ENCODE measurements at places on chromosomes 5 and 9.

DNA sequence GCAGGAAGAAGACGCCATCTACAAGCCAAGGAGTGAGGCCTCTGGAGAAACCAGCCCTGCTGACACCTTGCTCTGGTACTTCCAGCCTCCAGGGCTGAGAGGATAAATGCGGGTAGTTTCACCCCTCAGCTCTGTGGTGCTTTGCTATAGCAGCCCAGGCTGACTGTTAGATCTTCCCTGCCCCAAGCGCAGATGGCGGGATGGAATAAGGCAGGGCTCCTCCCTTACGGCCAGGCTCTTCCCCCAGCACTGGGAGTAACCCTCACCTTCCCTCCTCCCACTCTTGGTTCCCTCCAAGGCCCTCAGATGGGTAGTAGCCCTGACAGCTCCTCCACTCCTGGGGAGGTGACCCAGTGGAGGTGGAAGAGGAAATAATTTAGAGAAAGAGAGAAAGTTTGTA lies 285.1 kb downstream of the GADD45G start:
- DNase-seq = no peak

- DNase-seq = no peak
Measured at GRCh38 chr5:176407456-176408251, 8.7 kb downstream of the CLTB start.

DNA sequence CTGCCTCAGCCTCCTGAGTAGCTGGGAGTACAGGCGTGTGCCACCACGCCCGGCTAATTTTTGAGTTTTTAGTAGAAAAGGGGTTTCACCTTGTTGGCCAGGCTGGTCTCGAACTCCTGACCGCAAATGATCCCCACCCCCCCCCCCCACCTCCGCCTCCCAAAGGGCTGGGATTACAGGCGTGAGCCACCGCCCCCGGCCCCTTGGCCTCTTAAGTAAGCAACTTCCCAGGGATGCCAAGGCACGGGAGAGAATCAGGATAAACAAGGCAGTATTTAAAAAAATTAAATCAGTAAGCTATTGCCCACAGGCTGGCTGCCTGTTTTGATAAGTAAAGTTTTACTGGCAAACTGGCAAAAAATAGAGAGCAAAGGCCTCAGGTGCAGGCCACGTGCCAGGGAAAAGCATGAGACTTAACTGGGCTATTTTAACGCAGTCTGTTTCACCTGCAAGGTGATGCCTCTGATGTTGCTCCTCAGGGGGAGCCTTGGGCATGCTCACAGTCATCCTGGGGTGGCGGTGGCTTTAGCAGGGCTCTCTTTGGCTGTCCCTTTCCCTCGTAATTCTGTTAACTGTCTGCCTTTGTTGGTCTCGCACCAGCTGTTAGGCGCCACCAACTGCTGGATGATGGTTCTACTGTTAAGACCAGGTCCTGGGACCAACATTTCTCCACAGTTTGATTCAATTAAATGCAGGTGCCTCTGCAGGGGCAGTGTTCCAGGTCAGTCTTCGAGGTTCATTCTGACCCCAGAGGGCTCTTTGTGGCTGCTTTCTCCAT lies 19.4 kb upstream of the RNF130 start:
- DNase-seq = no peak

- no peak for DNase-seq
Measured at GRCh38 chr5:142322747-142323479, 1.9 kb downstream of the SPRY4 start.

DNA sequence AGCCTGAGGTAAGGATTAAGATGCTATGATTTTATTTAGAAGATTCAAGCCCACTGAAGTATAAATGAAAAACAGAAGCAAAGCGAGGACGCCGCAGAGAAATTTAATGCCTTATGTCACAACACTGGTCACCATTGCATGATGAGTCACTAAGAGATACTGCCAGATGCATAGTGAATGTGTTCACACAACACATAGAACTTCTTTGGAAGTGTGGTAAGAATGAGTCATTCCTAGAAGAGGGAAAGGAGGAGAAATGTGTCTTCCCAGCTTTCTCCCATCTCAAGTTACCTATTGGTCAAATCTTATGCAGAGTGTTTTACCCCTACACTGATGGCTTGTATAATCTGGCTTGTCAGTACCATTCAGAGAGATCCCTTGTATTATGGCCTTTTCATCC lies 465.3 kb upstream of the ARRDC3 start:
- DNase-seq = no peak

DNA sequence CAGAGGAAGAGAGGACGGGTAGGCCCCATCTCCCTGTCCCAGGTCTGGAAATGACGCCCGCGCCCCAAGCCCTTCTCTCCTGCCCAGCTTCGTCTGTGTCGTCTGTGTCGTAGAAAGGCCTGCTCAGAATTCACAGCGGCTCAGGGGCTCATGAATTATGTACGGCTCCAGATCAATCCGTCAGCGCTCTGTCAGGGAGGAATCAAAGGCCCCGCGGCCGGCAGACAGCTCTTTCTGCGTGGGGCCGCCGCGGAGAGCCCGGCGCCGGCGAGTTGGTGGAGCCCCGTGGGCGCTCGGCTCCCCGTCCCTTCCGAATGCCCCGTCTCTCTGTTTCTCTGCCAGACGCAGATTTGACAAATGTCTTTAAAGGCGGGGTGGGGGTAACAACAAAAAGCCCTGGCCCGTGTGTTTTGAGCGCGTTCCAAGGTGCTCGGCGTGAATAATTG lies 83.8 kb upstream of the RAPGEF1 start:
- DNase-seq = no peak

DNA sequence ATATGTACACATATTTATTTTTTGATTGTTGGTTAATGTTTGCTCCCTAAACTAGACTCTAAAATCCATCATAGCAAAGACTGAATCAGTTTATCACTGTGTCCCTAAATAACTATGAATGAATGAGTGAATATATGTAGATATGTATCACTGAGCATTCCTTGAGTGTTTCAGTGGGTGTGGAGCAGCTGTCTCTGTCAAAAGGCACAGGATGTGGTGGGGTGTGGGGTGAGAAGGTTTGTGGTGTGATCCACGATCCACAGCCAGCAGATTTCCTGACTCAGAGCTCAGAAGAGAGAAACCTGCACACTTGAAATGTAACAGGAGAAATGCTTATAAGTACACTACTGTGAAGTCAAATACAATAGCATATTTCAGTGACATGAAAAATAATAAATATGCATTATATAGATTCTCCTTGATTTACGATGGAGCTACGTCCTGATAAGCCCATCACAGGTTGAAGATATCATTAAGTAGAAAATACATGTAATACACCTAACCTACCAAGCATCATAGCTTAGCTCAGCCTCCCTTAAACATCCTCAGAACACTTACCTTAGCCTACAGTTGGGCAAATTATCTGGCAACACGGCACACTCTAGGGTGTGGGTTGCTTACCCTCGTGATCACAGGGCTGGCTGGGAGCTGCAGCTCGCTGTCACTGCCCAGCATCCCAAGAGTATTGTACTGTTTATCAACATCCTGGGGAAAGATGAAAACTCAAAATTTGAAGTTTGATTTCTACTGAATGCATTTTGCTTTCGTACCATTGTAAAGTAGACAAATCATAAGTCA lies 287.0 kb downstream of the GAS1 start:
- no peak for DNase-seq

DNA sequence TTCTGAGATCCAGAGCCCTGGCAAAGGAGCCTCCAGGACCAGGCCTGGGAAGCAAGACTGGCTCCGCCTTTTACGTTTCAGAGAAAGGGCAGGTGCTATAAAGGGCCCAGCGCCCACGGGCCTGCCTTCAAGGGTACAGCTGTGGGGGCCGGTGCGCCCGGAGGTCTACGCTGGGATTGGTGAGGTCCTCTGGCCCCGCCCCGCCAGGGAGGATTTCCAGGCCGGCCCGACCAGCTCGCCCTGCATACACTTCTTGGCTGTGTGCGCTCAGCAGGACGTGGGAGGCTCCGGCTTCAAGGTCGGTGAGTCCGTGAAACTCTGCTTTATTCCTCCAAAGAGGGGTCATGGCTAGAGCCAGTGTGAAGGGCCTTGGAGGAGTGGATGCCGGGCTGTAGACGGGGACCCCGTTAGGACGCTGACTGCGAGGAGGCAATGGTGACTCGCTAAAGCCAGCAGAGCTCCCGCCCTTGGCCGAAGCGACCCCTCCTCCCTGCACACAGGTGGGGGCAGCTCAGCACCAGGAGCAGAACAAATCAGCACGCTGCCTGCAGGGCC lies at the start of gene CKMT2:
Gene CKMT2, plus strand, starts transcription at position 243 of the 555 bp plus-strand sequence. CDS start 17,811 bp downstream, outside the sequence.
- no peak for DNase-seq

GRCh38 chr9:20441711-20442423 lies 180.4 kb downstream of the MLLT3 start:
- no peak for DNase-seq

GRCh38 chr9:109586993-109587392 lies 88.9 kb upstream of the PTPN3 start:
- no peak for DNase-seq

DNA sequence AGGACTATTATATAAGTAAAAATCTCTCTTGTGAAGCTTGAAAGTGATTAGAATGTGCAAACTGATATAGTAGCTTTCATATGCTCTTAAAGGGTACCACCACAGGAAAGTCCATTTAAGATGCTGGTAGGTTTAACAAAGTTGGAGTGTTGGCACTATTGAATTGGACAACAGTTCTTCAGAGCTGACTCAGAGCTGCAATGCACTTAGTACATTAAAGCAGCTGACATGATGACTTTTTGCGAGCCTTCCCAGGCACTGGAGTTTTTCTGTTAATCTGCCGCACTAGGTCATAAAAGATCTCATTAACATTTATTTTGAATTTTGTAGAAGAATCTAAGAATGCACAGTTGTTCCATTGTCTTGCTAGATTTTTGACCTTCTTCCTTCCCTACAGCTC lies 243.8 kb downstream of the ADAMTSL1 start:
- no peak for DNase-seq

DNA sequence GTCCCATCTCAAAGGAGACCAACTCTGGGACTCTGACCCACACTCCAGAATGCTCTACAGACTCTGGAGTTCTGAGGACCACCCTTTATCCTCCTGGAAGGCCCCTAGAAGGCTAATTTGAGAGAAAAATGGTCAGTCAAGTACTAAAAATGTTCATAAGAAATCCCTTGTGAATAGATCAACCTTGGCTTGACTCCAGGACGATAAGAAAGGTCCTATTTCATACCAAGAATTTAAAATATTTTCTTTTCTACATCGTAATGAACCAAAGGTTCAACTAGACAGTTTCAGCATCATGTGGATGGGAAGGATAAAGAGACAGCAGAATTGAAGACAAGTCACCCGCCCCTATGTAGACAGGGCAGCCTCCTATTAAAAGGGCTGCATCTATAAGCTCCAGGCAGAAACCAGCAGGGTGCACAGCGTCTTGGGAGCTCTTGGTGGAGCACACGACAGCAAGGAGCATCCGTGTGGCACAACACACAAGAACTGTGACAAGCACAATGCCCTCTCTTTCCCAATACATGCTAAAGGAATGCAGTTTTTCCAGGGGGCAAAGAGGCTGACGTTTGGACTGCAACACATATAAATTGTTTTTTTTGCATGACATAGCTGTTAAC lies 38.3 kb downstream of the RASEF start:
- no peak for DNase-seq

DNA sequence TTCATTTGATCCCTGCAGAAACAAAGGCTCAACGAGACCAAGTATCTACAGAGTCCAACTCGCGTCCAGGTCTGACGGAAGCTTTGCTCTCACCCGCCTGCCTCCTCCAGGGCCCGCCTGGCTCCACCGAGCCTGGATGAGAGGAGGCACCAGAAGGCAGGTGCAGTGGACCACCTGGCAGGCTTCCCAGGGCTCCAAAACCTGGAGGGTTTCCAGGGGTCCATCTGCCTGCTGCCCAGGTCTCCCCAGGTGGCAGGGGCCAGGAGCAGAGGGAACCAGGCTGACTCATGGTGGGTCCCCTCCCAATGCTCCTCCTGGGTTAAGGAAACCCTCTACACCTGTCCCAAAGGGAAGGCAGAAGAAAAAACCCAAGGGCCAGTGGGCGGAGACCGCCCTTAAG lies 59.5 kb downstream of the VAV2 start:
- no peak for DNase-seq

GRCh38 chr5:56588636-56589480 lies 226.5 kb upstream of the MAP3K1 start:
- no peak for DNase-seq

DNA sequence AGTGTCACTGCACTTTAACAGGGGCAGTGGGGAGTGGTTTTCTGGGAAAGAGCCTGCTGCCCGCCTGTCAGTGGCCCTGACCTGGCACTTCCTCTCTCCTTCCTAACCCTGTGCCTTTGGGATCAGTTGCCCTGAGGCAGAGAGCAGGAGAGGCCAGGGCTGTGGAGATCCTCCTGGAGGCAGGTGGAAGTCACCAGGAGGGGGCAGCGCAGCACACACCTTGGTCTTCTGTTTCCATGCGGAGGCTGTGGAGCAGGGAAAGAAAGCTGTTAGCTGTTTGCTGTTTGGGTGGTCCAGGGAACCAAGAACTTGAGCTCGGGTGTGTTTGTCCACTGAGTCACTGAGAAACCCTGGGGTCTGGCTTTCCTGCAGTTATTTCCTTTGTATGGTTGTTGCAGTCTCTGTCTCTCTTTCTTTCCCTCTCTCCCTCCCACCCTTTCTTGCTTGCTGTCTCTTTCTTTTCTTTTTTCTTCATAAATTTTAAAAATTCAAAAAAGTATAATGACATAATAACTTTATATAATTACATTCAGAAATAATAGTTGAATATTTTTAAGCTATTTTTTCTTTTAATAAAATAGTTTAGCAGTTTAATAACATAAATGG lies 28.1 kb downstream of the NTRK2 start:
- DNase-seq = no peak

All from activated CD8-positive, alpha-beta memory T cell treated with anti-CD3 and anti-CD28 coated beads for 4 hours (primary cell).